Activated T-cell treated with anti-CD3 and anti-CD28 coated beads, Interleukin-2, amount 50 U/mL, for 4 hours (primary cell): ENCODE measurements at places on chromosomes 4 and X. TPM values are rescaled to one million over a fixed set of nuclear protein-coding genes. Genes with fewer than 3 reads are reported as not detected.

DNA sequence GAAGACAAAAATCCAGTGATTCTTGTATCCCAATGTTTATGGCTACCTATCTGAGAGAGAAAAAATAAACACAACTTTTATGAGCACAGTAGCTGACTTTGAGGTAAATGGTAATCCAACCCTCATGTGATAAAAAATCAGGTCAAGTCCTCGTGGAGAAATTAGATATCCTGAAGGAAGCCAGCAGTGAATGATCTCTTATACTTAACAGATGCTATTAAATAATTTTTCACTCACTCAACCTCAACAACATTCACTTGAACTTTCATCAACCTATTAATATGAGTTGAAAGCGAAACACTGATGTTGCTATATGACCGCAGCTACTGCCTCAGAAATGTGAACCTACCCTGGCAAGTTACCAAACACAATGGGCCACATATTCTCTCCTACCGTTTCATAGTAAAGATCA is 105.4 kb downstream of the GPC3 start:
- no peak for DNase-seq

- DNase-seq = no peak
Measured at GRCh38 chr4:45183905-45184304, 457.5 kb upstream of the GNPDA2 start.

DNA sequence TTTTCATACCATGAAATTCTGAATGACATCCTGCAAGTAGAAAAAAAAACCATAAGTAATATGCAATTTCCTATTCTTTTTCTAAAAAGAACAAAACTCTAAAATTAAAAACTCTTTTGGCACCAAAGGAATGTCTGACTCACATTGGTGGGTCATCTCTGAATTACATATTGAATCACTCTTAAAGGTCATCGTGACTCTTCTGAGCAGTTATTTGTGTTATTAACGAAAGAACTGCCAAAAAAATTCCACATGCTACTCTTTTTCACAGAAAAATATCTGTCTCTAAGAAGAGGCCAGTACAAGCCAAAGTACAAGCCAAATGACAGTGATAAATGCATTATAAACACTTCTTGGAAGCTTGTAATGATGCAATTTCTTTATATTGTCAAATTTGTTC is 282.2 kb downstream of the GUCY2F start:
- no peak for DNase-seq

GRCh38 chrX:75061701-75062100 is 94.4 kb downstream of the ABCB7 start:
- DNase-seq = no peak

The TRPC5OS gene
- not detected for total RNA-seq

- no peak for DNase-seq
Measured at GRCh38 chr4:67083496-67083895, 461.8 kb downstream of the CENPC start.
